ENCODE measurements at places on chromosomes 7 and 10.

GRCh38 chr7:133789974-133790373, 337.2 kb upstream of the LRGUK start:
- ATAC-seq, result no peak

- peak; percentile 53 for ATAC-seq
Measured at GRCh38 chr10:24483701-24484100, 240.0 kb downstream of the ARHGAP21 start.

GRCh38 chr10:11004144-11005077, 13.3 kb upstream of the CELF2 start:
- no peak for ATAC-seq

DNA sequence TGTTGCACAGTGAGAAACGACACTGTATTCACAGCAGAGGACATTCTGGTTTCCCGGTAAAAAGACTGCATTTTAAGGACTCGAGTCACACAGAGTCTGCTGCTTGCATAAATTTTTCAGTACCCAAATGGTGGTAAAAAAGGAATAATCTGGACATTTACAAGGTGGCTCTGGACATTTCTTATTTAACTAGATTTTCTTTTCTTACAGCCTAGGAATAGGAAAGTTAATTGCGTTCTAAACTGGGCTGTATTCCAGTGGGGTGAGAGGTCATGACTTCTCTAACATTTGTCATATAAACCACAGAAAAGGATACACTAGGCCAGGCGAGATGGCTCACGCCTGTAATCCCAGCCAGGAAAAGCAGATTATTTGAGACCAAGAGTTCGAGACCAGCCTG, 237.5 kb upstream of the KLF6 start:
- ATAC-seq, result no peak

- no peak for ATAC-seq
Measured at GRCh38 chr7:128434413-128435326, 21.0 kb upstream of the HILPDA start.

Measured in activated CD4-positive, CD25-positive, alpha-beta regulatory T cell treated with anti-CD3 and anti-CD28 coated beads, Interleukin-2, amount 50 U/mL, for 24 hours (primary cell).